Kidney (tissue), 22 donors: ENCODE measurements at places on chromosomes 11 and 22. TPM values are rescaled to one million over a fixed set of nuclear protein-coding genes. Genes with fewer than 3 reads are reported as not detected.
A peak's percentile ranks its signal among the peaks of the same experiment; 100 is the strongest.

DNA sequence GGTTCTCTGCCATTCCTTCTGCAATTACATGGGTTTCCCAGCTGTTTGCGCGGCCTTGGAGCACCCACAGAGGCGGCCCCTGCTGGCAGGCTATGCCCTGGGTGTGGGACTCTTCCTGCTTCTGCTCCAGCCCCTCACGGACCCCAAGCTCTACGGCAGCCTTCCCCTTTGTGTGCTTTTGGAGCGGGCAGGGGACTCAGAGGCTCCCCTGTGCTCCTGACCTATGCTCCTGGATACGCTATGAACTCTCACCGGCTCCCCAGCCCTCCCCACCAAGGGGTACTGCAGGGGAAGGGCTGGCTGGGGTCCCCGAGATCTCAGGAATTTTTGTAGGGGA, 2.6 kb downstream of the RCE1 start:
- no peaks in the 10 kb centered on the region for H3K4me1 ChIP-seq
- DNase-seq: peak; percentile 39
- H3K4me3 ChIP-seq: no peak overlapping the region
- no peak overlapping the region for H3K27ac ChIP-seq

DNA sequence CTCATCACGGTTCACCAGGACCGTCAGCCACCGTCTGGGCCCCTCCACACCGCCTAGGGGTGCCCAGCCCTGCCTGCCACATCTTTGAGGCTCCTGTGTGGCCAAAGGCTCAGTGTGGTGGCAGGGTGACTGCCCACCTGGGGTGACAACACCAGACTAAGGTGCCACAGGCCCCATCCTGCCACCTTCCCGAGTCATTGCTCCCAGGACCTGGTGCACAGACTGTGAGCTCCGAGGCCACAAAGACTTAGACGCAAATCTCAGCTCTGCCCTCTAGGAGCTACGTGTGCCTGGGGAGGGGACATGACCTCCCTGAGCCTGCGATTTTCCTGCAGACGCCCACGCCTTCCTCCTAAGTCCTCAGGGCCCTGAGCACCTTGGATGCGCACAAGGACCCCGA, 36.5 kb downstream of the KIAA0930 start:
- no peak overlapping the region for H3K4me3 ChIP-seq
- DNase-seq: no peak
- peaks cover 3% of the 10 kb centered on the region for H3K36me3 ChIP-seq
- H3K27ac ChIP-seq: no peak overlapping the region
- no peaks in the 10 kb centered on the region for H3K27me3 ChIP-seq
- no peaks in the 10 kb centered on the region for H3K4me1 ChIP-seq

DNA sequence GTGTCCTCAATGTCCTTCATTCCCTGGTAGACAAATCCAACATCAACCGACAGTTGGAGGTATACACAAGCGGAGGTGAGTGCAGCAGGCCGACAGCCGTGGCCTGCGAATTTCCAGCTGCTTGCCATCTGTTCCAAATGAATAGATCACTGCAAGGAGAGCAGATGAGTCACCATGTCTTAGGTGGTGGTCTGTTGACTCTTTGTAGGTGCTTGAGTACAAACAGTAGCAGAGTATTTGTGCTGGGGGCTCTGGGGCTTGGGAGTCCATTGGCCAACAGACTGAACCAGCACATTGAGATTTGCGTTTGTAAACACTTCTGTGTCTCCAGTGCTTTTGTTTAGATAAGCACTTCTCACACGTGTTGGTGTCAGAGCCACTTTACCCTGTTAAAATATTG, 21.1 kb downstream of the EIF3L start:
- no peak overlapping the region for H3K4me3 ChIP-seq
- no peak for DNase-seq
- no peak overlapping the region for H3K27ac ChIP-seq
- peaks cover 10% of the 10 kb centered on the region for H3K36me3 ChIP-seq
- no peaks in the 10 kb centered on the region for H3K27me3 ChIP-seq

DNA sequence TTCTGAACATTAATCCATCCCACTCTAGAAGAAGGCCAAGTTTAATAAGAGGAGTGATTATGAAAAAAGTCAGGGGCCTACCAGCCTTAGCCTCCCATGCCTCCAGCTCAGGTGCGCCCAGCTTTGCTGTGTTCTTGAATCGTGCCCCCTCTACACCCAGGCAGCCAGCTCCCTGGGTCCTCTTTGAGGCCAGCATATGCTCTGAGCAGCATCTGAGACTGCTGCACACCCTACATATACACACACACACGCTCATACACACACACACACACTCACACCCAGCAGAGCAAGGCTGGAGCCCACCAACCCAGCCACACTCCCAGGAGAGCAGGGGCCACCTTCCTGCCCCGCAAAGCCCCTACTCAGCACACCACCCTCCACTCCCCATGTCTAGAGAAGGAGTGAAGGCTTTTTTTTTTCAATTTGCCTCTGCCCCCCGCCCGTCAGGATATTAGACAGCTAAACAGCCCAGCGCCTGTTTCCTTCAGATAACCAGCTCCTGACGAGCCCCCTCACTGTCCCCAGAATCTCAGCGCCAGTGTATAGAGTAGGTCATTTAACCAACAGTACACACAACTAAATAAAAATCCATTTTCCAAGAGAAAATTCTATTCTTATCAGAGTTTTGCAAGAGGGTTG, 121.6 kb downstream of the BUD13 start:
- no peak overlapping the region for H3K4me3 ChIP-seq
- no peak overlapping the region for H3K27ac ChIP-seq
- DNase-seq: no peak
- H3K36me3 ChIP-seq: no peaks in the 10 kb centered on the region

DNA sequence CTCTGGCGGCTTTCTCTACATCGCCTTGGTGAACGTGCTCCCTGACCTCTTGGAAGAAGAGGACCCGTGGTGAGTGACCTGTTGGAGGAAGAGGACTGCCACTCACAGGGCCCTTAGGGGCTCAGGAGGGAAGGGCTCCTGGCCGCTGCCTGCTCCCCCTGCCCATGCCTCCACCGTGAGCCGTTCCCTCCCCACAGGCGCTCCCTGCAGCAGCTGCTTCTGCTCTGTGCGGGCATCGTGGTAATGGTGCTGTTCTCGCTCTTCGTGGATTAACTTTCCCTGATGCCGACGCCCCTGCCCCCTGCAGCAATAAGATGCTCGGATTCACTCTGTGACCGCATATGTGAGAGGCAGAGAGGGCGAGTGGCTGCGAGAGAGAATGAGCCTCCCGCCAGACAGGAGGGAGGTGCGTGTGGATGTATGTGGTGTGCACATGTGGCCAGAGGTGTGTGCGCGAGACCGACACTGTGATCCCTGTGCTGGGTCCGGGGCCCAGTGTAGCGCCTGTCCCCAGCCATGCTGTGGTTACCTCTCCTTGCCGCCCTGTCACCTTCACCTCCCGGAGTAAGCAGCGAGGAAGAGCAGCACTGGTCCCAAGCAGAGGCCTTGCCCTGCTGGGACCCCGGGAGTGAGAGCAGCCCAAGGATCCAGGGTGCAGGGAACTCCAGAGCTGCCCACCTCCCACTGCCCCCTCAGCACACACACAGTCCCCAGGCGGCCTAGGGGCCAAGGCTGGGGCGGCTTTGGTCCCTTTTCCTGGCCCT, 6.9 kb downstream of the SLC39A13 start:
- H3K4me3 ChIP-seq: no peak overlapping the region
- no peaks in the 10 kb centered on the region for H3K27me3 ChIP-seq
- H3K4me1 ChIP-seq: peaks cover 4% of the 10 kb centered on the region
- H3K36me3 ChIP-seq: peaks cover 12% of the 10 kb centered on the region

GRCh38 chr11:62542750-62543567, 3.6 kb downstream of the AHNAK start:
- DNase-seq: peak; percentile 75
- no peaks in the 10 kb centered on the region for H3K36me3 ChIP-seq
- H3K27me3 ChIP-seq: no peaks in the 10 kb centered on the region
- peaks cover 62% of the 10 kb centered on the region for H3K4me1 ChIP-seq
- peak overlapping the region; percentile 97 for H3K27ac ChIP-seq

DNA sequence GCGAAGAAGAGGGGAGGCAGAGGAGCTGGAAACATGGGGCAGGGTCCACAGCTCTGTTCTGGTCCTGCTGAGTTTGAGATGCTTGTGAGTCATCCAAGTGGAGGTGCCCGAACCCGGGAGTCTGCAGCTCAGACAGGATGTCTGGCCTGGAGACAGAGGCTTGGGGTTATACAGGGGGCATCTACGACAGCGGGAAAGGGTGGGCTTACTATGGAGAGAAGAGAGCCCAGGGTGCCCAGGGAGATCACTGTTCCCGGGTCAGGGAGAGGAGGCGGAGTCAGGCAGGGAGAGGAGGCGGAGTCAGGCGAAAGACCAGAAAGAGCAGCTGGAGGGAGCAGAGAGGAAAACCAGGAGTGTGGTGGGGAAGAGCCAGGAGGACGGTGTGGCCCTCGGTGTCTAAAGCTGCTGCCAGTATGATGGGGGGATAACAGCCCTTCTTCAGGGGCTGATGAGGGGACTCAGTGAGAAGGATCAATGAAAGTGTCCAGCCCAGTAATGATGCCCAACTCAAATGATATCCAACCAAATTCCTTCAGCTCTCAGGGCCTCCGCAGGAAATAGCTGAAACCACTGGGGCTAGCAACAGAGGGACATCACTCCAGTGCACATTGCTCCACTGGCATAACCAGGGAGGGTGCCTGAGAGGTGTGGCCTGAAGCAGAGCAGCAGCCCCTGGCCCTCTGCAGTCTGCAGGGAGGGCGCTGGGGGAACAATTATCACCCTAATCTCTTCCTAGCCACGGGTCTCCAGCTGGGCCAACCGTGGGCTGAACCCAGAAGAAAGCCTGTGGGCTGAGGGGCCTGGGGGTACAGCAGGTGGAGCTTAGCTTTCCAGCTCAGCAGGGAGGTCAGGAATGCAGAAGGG, 2.6 kb upstream of the LTBP3 start:
- H3K27me3 ChIP-seq: no peaks in the 10 kb centered on the region
- peaks cover 30% of the 10 kb centered on the region for H3K4me1 ChIP-seq
- no peaks in the 10 kb centered on the region for H3K36me3 ChIP-seq
- H3K4me3 ChIP-seq: no peak overlapping the region
- DNase-seq: peak; percentile 63

GRCh38 chr11:130475426-130476053, 27.1 kb downstream of the ADAMTS15 start:
- peaks cover 21% of the 10 kb centered on the region for H3K4me1 ChIP-seq
- H3K27ac ChIP-seq: no peak overlapping the region
- H3K27me3 ChIP-seq: no peaks in the 10 kb centered on the region

DNA sequence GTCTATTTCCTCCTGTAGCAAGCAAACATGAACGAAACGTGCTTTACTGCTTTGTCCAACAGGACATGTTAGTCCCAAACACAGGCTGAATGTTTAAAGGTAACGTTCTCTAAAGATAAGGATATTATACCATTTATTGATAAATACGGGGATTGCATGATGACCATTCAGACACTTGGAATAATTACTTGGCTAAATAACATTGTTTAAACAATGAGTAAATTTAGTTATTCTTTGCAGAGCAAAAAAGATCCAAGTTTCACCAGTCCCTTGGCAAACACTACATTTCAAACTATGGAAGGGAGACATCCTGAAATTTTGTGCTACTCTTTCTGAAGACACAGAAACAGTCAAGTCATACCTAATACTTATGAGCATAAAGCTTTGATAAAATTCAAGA, 88.0 kb downstream of the ZNF280B start:
- no peaks in the 10 kb centered on the region for H3K4me1 ChIP-seq
- H3K36me3 ChIP-seq: no peaks in the 10 kb centered on the region
- H3K27me3 ChIP-seq: no peaks in the 10 kb centered on the region
- H3K27ac ChIP-seq: no peak overlapping the region

- no peaks in the 10 kb centered on the region for H3K4me1 ChIP-seq
- H3K36me3 ChIP-seq: peaks cover 9% of the 10 kb centered on the region
- H3K27me3 ChIP-seq: no peaks in the 10 kb centered on the region
- H3K4me3 ChIP-seq: no peak overlapping the region
- H3K27ac ChIP-seq: no peak overlapping the region
These were observed 28.4 kb downstream of the CCDC90B start for GRCh38 chr11:83257761-83258168.

DNA sequence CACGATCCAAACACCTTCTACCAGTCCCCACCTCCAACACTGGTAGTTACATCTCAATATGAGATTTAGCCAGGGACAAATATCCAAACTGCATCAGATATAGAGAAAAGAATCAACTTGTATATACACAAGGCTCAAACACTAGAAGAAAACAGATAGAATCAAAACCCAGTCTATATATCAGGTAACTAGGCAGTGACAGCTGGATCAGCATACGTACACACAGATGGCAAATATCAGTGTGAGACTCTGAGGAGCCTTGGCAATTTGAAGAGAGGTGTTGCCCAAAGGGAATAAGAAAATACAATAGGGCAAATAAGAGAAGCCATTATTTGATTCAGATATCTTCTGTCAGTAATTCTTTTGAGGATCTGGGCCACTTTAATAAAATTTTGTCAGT, 951.3 kb upstream of the CHORDC1 start:
- no peak overlapping the region for H3K27ac ChIP-seq
- H3K27me3 ChIP-seq: no peaks in the 10 kb centered on the region
- no peak for DNase-seq
- no peaks in the 10 kb centered on the region for H3K4me1 ChIP-seq
- no peak overlapping the region for H3K4me3 ChIP-seq

DNA sequence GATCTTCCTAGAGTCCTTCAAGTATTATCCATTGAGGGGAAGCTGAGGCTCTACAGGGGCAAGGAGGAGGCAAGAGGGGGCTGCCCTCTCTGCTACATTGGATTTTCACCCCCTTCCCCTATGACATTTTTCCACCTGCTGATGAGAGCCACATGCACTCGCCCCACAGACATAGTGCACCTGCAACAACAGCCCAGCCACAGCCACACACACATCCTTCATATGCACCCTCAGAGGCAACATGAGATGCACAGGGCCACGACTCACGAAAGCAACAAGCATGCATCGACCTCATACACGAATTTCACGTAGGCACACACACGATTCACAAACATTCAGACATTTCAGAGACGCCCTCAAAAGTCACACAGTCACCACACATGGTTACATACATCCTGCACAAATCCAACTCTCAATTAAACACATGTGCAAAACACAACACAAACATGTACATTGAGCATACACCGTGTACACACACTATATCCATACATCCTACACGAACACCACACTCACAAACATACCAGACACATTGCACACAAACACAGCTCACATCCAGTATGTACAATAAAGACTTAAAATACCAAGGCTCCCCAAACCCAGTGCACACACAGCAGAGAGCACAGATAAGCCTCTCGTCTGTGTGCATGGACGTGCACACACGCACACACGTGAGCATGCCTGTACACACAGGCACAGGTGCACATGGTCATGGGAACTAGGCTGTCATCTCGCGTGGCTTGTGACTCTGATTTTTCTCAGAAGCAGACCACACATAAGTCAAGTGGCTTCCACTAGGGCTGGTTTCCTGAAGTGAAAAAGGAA, 6.3 kb upstream of the LRRC32 start:
- DNase-seq: no peak
- no peaks in the 10 kb centered on the region for H3K4me1 ChIP-seq
- H3K27me3 ChIP-seq: no peaks in the 10 kb centered on the region
- H3K27ac ChIP-seq: peak overlapping the region; percentile 56
- no peaks in the 10 kb centered on the region for H3K36me3 ChIP-seq
- H3K4me3 ChIP-seq: no peak overlapping the region

Gene TMPRSS4
- 27.8 TPM for polyA plus RNA-seq

Gene CAPN1
- polyA plus RNA-seq: 92.5 TPM

Gene MYO7A
- polyA plus RNA-seq: 6.1 TPM

Gene HOATZ
- polyA plus RNA-seq: not detected
